ENCODE measurements at places on chromosomes 2 and 18. TPM values are rescaled to one million over a fixed set of nuclear protein-coding genes. Genes with fewer than 3 reads are reported as not detected.
A peak's percentile ranks its signal among the peaks of the same experiment; 100 is the strongest.

- H3K27me3 ChIP-seq = peaks cover under 1% of the 10 kb centered on the region
- no peaks in the 10 kb centered on the region for H3K36me3 ChIP-seq
- H3K27ac ChIP-seq = no peak overlapping the region
- no peaks in the 10 kb centered on the region for H3K4me1 ChIP-seq
- no peak for DNase-seq
- H3K4me3 ChIP-seq = no peak overlapping the region
Measured at GRCh38 chr2:72092111-72092510, 55.6 kb downstream of the CYP26B1 start.

Gene VWA3B
- total RNA-seq = not detected

DNA sequence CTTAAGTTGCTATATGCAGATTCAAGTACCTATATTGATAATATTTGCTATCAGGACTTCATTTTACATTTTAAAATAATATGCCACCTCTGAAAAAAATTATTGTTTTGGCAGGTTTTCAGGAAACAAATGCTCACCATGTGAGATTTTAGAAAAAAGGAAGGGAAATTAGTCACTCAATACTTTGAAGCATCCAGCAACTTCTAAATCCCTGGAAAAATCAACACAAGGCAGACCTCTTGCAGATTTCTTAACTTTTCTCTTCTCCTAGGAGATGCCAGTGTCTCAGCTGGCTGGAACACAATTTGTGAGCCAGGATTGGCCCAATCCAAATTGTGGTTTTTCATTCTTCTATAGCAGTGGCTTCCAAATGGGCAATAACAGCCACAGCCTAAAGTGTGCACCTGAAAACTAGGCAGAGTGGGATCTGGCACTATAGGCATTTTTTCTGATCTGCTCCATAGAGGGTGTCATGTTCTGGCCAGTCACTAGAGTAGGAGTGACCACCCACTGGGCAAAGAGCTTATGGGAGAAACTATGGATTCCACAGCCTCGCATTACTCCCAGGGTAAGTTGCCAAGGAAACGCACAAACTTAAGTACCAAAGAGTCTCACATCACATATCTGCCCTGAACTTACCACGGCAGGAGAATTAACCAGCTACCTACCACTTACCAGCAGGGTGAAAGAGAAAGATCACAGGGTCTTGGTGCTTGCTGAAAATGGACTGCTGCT lies 28.1 kb upstream of the THOC1 start:
- peaks cover 9% of the 10 kb centered on the region for H3K27me3 ChIP-seq
- H3K27ac ChIP-seq = no peak overlapping the region
- no peak overlapping the region for H3K4me3 ChIP-seq
- no peak for DNase-seq
- H3K36me3 ChIP-seq = no peaks in the 10 kb centered on the region
- H3K4me1 ChIP-seq = peaks cover 6% of the 10 kb centered on the region

Gene NTSR2
- total RNA-seq = not detected

Gene MTA3
- 23.5 TPM for total RNA-seq

Gene CRYBA2
- 0.81 TPM for total RNA-seq

- peaks cover 31% of the 10 kb centered on the region for H3K36me3 ChIP-seq
- H3K27me3 ChIP-seq = no peaks in the 10 kb centered on the region
- H3K27ac ChIP-seq = peak overlapping the region; percentile 98
- peak overlapping the region; percentile 61 for H3K4me3 ChIP-seq
Measured at GRCh38 chr18:2572171-2572569, 813 bp downstream of the NDC80 start.

Gene CD8B
- total RNA-seq = 0.18 TPM

- H3K36me3 ChIP-seq = no peaks in the 10 kb centered on the region
- no peak overlapping the region for H3K4me3 ChIP-seq
- no peak for DNase-seq
- no peaks in the 10 kb centered on the region for H3K27me3 ChIP-seq
- no peaks in the 10 kb centered on the region for H3K4me1 ChIP-seq
Measured at GRCh38 chr18:10792181-10792580, 266.4 kb downstream of the NAPG start.

- no peaks in the 10 kb centered on the region for H3K36me3 ChIP-seq
- H3K27ac ChIP-seq = no peak overlapping the region
- no peaks in the 10 kb centered on the region for H3K4me1 ChIP-seq
- no peaks in the 10 kb centered on the region for H3K27me3 ChIP-seq
- no peak overlapping the region for H3K4me3 ChIP-seq
Measured at GRCh38 chr2:28828382-28828781, 17.7 kb downstream of the SPDYA start.

Gene NAT8
- total RNA-seq = not detected

DNA sequence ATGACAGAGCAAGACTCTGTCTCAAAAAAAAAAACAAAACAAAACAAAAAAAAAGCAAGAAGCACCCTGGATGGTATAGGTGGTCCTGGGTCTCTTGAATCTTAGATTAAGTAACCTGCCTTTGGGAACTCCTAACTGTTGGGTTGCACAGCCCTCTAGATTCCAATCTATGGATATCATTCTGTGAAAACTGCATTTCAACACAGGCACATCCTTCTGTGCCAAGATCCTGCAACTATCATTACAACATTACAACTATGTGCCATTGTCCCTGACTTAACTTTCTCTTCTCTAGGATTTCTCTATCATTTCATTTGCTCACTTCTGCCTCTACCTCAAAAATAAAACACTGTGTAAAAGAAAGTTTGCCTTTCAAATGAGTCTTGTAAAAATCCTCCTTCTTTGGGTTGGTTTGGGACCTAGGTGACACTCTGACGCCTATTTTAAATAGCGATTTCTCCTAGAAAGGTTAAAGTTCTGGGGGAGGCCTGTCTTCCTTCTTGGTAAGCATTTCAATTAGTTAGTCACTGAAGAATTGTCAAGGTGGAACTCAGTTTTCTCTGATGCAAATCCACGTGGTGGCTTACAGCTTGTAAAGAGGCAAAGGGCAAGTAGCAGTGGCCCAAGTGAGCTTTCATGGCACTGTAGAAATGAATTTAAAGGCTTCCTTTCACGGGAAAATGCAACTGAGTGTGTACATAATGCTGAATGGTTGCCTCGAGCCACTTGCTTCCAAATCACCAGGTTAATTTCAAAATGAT lies 9.2 kb downstream of the LGALSL start:
- no peak for DNase-seq
- H3K36me3 ChIP-seq = no peaks in the 10 kb centered on the region
- peaks cover 16% of the 10 kb centered on the region for H3K27me3 ChIP-seq

DNA sequence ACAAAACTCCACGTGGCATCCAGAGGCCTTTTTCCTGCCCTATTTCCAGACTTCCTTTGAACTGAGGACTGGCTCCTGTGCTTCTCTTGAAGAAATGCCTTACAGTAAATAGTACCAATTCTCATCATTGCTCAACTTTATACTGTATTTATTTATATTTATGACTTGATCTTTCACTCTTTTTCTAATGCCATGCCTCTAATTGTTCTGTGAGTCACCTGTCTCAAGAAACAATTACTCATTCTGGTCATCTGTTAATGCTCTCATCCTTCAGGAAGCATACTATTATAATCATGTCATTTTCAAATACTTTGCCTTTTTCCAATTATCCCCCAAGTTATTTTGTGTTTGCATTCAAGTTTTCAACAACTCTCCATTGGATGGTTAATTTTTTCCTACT lies 85.9 kb downstream of the DCDC2C start:
- H3K4me3 ChIP-seq = no peak overlapping the region
- peaks cover 4% of the 10 kb centered on the region for H3K27me3 ChIP-seq
- H3K4me1 ChIP-seq = no peaks in the 10 kb centered on the region
- H3K27ac ChIP-seq = no peak overlapping the region

GRCh38 chr2:136206613-136207012 lies 88.7 kb upstream of the CXCR4 start:
- H3K27ac ChIP-seq = no peak overlapping the region
- no peaks in the 10 kb centered on the region for H3K36me3 ChIP-seq
- no peak overlapping the region for H3K4me3 ChIP-seq
- no peaks in the 10 kb centered on the region for H3K27me3 ChIP-seq
- no peak for DNase-seq

Gene PRSS56
- total RNA-seq = not detected

GRCh38 chr2:105576050-105576439 lies 168.7 kb upstream of the NCK2 start:
- no peak overlapping the region for H3K27ac ChIP-seq
- H3K36me3 ChIP-seq = no peaks in the 10 kb centered on the region
- no peak overlapping the region for H3K4me3 ChIP-seq
- DNase-seq = no peak
- H3K27me3 ChIP-seq = peaks cover 8% of the 10 kb centered on the region
- H3K4me1 ChIP-seq = peaks cover 5% of the 10 kb centered on the region

DNA sequence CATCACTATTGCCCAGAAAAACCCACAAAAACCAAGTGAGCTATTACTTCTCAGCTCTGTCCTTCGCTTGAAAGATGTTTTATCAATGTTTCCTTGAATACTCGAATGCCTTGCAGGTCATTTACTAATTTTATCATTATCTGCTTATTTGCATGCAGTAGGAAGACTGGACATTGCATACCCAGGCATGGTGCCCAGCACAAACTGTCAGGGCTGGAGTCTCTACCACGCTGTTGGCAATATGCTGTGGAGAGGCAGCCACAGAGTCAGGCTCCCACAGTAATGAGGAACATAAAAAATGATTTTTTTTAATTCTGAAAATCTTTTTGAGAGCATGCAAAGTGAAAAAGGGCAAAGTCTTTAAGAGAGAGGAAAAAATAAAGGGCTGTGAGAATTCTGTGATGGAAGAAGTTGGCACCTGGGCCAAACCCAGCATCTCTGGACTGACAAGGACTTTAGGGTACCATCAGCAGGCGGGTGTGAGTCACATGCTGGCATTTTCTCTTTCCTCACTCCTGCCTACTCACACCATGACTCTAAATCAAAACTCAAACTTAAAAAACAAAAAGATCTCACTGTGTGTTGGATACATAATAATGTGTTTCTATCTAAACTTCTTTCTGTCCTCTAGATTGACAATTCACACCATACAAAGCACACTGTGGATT lies 709.8 kb upstream of the FANCL start:
- H3K4me3 ChIP-seq = no peak overlapping the region
- H3K27ac ChIP-seq = no peak overlapping the region
- no peaks in the 10 kb centered on the region for H3K27me3 ChIP-seq
- no peaks in the 10 kb centered on the region for H3K4me1 ChIP-seq
- no peak for DNase-seq

GRCh38 chr2:156221703-156222102 lies 110.8 kb downstream of the NR4A2 start:
- H3K27me3 ChIP-seq = no peaks in the 10 kb centered on the region
- no peak overlapping the region for H3K27ac ChIP-seq
- no peak for DNase-seq
- 0 out of 3 replicates have a peak, but pooled peaks cover 2% of the 10 kb centered on the region for H3K4me1 ChIP-seq

Gene LOXL3
- total RNA-seq = 0.76 TPM

- no peak for DNase-seq
- H3K27me3 ChIP-seq = no peaks in the 10 kb centered on the region
- H3K4me3 ChIP-seq = no peak overlapping the region
- H3K36me3 ChIP-seq = no peaks in the 10 kb centered on the region
- 0 out of 2 replicates have a peak, but pooled peaks cover 4% of the 10 kb centered on the region for H3K4me1 ChIP-seq
- H3K27ac ChIP-seq = no peak overlapping the region
Measured at GRCh38 chr2:20072436-20073158, 21.2 kb upstream of the LAPTM4A start.

Gene REG3A
- 0.31 TPM for total RNA-seq

GRCh38 chr2:198966269-198966668 lies 491.5 kb downstream of the SATB2 start:
- no peak overlapping the region for H3K4me3 ChIP-seq
- no peak overlapping the region for H3K27ac ChIP-seq
- H3K4me1 ChIP-seq = no peaks in the 10 kb centered on the region
- no peak for DNase-seq
- no peaks in the 10 kb centered on the region for H3K27me3 ChIP-seq
- no peaks in the 10 kb centered on the region for H3K36me3 ChIP-seq

Gene SERPINB4
- total RNA-seq = not detected

GRCh38 chr2:74865770-74866674 lies 32.1 kb downstream of the HK2 start:
- H3K27ac ChIP-seq = no peak overlapping the region
- DNase-seq = no peak
- H3K27me3 ChIP-seq = no peaks in the 10 kb centered on the region
- H3K4me3 ChIP-seq = no peak overlapping the region
- H3K36me3 ChIP-seq = peaks cover 71% of the 10 kb centered on the region

DNA sequence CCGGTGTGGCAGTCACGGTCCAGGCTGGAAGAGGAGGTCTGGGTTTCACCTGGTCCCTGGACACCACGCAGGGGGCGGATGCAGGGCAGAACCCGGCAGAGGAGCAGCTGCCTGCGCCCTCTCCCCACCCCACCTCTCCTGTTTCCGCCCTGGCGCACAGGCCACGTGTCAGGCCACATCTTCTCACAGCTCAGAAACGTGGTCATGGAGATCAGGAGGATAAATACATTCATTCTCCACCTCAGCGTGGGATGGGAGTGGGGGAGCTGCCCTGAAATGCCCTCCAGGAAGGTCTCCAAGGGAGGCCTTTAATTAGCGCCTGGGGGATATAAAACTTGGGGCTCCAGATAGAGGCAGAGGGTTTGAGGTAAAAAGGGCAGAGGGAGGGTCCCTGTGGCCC lies 142.0 kb downstream of the KCTD1 start:
- H3K27ac ChIP-seq = no peak overlapping the region
- no peaks in the 10 kb centered on the region for H3K36me3 ChIP-seq
- DNase-seq = no peak
- peaks cover 3% of the 10 kb centered on the region for H3K4me1 ChIP-seq
- H3K4me3 ChIP-seq = no peak overlapping the region

Gene SLC9A4
- 0.04 TPM for total RNA-seq

DNA sequence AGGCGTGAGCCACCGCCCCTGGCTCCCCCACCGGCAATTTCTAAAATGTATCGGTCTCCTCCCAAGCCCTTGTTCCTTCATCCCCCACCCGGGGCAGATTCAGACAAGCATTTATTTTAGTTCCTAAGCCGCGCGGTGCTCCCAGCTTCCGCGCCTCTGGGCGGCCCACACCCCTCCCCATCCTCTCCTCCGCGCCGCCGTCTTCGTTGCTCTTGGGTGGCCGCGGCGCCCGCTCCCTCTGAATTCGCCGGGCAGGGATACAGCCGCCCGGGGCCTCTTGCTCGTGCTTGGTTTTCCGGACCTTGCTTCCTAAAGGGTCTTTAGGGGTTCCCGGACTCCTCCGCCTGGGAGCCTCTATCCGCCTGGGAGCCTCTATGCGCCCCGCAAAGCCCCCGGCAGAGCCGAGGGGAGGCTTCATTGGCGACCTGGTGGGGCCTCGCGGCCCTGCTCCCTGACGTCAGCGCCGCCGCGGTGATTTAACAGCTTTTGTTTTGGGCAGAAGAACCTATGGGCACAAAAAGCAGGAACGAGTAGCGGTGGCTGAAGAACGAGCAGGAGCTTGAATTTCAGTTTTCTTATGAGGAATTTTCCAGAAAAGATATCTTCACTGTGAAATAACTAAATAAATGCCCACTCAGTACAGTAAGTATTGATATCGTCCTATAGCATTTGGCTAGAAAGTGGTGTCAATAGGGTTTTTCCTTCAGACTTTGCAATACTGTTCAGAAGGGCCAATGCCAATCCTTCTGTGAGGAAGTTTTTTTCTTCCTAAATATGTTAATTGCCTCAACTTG lies 37.3 kb downstream of the PRKRA start:
- peaks cover 11% of the 10 kb centered on the region for H3K4me1 ChIP-seq
- H3K27me3 ChIP-seq = no peaks in the 10 kb centered on the region
- H3K27ac ChIP-seq = peak overlapping the region; percentile 78

GRCh38 chr2:82857967-82858366 lies 1601.1 kb downstream of the SUCLG1 start:
- no peak overlapping the region for H3K27ac ChIP-seq
- no peaks in the 10 kb centered on the region for H3K27me3 ChIP-seq
- no peak for DNase-seq
- H3K4me3 ChIP-seq = no peak overlapping the region

Gene EFHD1
- total RNA-seq = 5.2 TPM

Measured in K562 (cell line).